Neural progenitor cell (in vitro differentiated cells): ENCODE measurements at places on chromosomes 7 and 10. TPM values are rescaled to one million over a fixed set of nuclear protein-coding genes. Genes with fewer than 3 reads are reported as not detected.

PNLIP gene
- total RNA-seq = not detected in 2 replicates

AZGP1 gene
- total RNA-seq = not detected in 2 replicates

DNA sequence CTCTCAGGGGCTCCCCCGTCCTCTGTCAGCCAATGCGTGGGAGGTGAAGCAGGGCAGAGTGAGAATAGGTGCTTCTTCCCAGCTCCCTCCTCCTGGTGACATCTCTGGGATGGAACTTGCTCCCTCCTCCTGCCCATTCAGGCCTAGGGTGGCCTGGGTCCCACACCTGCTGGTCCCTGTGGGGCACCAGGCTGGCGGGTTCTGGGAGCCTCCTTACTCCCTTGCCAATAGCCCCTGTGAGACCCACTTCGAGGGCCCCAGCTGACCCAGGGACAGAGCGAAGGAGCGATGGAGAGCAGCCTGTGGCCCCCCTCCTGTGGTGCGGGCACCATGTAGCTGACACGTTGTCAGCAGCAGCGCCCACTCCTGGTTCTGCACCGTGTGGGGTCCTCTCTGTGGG, 512.6 kb downstream of the GLRX3 start:
- H3K4me1 ChIP-seq = no peaks in the 10 kb centered on the region
- no peak overlapping the region for H3K4me3 ChIP-seq
- no peak for DNase-seq
- no peak overlapping the region for H3K27ac ChIP-seq

DNA sequence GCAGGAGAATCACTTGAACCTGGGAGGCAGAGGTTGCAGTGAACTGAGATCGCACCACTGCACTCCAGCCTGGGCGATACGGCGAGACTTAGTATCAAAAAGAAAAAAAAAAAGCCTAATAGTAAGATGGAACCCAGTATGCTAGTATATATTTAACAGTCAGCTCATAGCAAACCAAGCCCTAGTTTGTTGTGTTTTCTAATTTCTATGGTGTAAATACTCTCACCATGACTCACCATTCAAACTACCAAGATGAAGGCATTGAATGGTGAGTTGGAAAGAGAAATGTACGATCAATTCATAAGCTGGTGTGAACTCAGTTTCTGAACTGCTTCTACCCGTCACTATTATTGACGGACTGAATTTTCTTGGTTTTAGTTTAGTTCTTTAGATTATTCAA, 173.7 kb upstream of the KAT6B start:
- H3K36me3 ChIP-seq = no peaks in the 10 kb centered on the region
- H3K4me3 ChIP-seq = no peak overlapping the region
- DNase-seq = no peak
- H3K4me1 ChIP-seq = no peaks in the 10 kb centered on the region

DNA sequence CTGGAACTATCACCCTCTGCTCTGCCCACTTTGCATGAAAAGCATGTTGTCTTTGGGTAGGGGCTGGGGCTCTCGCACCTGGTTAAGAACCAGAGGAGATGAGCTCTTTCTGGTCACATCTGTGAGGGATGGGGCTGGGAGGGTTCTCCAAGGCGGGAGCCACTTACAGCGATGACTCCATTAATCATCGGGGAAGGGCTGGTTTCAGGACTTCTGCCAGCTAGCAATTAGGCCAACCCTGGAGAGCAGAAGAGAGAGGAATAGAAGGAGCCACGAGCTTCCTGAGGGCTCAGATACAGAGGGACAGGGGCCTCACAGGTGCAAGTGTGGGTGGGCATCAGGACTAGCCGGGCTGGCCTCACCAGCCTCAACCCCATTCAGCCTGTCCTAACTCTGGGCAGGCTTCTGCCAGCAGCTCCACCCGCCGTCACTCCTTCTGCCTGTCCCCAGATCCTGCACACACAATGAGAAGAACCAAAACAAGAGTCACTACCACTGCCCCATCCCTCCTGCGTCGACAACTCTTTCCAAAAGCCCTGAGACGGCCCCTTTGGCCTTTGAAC, 8.4 kb downstream of the AQP1 start:
- H3K36me3 ChIP-seq = no peaks in the 10 kb centered on the region
- H3K27ac ChIP-seq = no peak overlapping the region
- no peaks in the 10 kb centered on the region for H3K27me3 ChIP-seq
- H3K4me1 ChIP-seq = peaks cover 18% of the 10 kb centered on the region

- peaks cover 28% of the 10 kb centered on the region for H3K36me3 ChIP-seq
- no peak overlapping the region for H3K4me3 ChIP-seq
- peaks cover 4% of the 10 kb centered on the region for H3K4me1 ChIP-seq
These were observed 51.1 kb upstream of the TSPAN13 start for GRCh38 chr7:16702441-16702840.

DNA sequence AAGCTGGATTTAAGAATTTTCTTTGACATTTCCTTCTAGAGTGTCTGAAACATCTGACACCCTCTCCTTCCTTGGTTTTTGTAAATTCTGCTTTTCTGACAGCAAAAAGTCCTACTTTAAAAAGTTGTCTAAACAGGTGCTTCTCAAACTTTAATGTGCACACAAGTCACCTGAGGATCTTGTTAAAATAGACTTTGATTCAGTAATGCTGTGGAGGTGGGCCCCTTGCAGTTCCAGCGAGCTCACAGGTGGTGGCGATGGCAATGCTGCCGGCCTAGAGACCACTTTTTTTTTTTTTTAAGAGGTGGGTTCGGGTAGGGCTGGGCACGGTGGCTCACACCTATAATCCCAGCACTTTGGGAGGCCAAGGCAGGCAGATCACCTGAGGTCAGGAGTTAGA, 77.1 kb downstream of the ABCC2 start:
- H3K27ac ChIP-seq = no peak overlapping the region
- H3K4me3 ChIP-seq = no peak overlapping the region
- H3K27me3 ChIP-seq = no peaks in the 10 kb centered on the region
- peak; percentile 56 for DNase-seq

DNA sequence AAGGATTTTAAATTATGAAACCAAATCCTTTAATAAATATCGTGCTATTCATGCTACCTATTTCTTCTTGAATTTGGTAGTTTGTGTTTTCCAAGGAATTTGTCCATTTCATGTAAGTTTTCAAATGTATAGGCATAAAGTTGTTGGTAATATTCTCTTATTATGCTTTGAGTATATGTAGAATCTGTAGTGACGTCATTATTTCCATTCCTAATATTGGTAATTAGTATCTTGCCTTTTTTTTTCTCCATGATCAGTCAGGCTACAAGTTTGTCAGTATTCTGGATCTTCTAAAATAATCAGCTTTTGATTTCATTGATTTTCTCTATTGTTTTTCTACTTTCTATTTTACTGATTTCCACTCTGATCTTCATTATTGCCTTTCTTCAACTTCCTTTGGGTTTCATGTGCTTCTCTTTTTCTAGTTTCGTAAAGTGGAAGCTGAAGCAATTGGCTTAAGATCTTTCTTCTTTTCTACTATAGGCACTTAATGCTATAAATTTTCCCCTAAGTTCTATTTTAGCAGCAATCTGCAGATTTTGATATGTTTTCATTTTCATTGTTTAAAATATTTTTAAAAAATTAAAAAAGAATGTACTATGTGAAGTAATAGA, 156.5 kb upstream of the HDAC9 start:
- no peak for DNase-seq
- no peak overlapping the region for H3K27ac ChIP-seq
- H3K4me1 ChIP-seq = no peaks in the 10 kb centered on the region
- no peaks in the 10 kb centered on the region for H3K36me3 ChIP-seq
- H3K27me3 ChIP-seq = no peaks in the 10 kb centered on the region
- H3K4me3 ChIP-seq = no peak overlapping the region

GRCh38 chr10:45407542-45407941, 33.5 kb downstream of the ALOX5 start:
- H3K36me3 ChIP-seq = no peaks in the 10 kb centered on the region
- no peak for DNase-seq
- H3K27ac ChIP-seq = no peak overlapping the region
- H3K4me3 ChIP-seq = no peak overlapping the region
- no peaks in the 10 kb centered on the region for H3K4me1 ChIP-seq
- H3K27me3 ChIP-seq = no peaks in the 10 kb centered on the region

ADRB1 gene
- 0.09 TPM in 1 of 2 replicates, not detected in the other for total RNA-seq

DNA sequence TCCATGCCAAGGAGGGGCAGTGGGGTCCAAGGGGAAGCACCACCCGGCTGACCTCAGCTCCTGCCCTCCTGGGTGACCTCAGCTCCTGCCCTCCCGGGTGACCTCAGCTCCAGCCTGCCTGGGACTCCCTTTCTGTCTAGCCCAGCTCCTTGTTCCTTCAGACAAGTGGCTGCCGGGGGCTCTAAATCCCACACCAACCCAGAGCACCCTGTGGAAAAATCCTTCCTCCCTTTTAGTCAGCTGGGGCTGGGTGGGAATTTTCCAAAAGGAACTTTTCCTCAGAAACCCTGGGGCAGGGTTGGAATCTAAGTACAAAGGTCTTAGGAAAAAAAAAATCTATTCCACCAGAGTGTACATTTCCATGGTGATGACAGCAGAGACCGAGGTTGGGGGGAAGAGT, 36.3 kb downstream of the AKR1B1 start:
- no peaks in the 10 kb centered on the region for H3K36me3 ChIP-seq
- no peaks in the 10 kb centered on the region for H3K27me3 ChIP-seq

DNA sequence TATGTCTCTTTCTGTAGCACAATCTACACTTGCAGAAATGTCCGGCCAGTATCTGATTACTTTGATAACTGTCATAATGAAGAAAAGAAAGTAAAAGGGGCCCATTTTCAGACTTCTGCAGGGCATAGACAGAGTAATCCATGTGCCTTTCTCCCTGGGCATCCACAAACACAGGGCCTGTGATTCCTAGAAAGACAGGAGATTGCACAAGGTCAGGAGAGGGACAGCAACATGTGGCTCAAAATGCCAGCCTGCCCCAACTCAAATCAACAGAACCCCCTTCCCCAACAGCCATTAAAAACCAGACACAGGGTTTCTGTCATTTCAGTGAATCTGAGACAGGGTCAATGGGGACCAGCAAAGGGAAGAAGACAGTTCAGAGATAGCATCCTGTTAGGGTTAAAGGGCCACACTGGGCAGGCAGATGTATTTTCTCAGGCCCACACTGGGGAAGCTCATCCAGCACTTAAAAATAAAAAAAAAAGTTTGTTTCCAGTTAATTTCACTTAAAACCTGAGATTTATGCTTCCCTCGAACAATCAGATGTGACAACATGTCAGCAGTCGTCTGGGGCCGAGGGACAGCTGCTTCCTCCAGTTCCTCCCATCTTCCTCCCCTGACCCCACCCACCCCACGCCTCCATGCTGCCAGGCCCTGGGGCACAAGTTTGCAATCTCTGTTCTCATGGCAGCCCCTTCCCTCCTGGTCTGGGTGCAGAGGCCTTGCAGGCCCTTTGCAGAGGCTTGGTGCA, 30.7 kb upstream of the ACSL5 start:
- H3K4me1 ChIP-seq = peaks cover 11% of the 10 kb centered on the region
- no peak overlapping the region for H3K4me3 ChIP-seq

MEOX2 gene
- 0.25 TPM in 1 of 2 replicates, not detected in the other for total RNA-seq

DNA sequence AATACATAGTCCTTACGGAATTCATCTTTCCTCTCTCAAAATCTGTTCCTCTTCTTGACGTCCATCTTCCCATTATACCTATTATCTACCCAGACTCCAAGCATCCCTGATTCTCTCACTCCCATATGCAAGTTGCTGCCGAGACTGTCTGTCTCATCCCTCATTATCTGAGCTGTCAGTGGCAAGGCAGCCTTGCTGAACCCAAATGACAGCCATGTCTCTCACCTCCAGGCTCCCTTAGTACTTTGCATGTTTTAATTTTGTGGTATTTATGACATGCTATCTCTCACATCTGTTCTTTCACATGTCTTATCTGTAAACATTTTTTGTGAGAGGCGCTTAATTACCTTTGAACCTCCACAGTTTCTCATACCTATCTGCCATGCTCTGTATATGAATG, 54.4 kb upstream of the IFRD1 start:
- no peaks in the 10 kb centered on the region for H3K4me1 ChIP-seq
- H3K4me3 ChIP-seq = no peak overlapping the region
- no peaks in the 10 kb centered on the region for H3K36me3 ChIP-seq
- no peak for DNase-seq
- no peaks in the 10 kb centered on the region for H3K27me3 ChIP-seq
- H3K27ac ChIP-seq = no peak overlapping the region

SUMF2 gene
- 76.1 and 109 TPM in 2 replicates for total RNA-seq

GRCh38 chr7:37281368-37282092, 167.1 kb downstream of the ELMO1 start:
- peaks cover 7% of the 10 kb centered on the region for H3K4me1 ChIP-seq
- no peaks in the 10 kb centered on the region for H3K36me3 ChIP-seq
- H3K27me3 ChIP-seq = no peaks in the 10 kb centered on the region
- H3K27ac ChIP-seq = no peak overlapping the region
- H3K4me3 ChIP-seq = no peak overlapping the region
- no peak for DNase-seq

DNA sequence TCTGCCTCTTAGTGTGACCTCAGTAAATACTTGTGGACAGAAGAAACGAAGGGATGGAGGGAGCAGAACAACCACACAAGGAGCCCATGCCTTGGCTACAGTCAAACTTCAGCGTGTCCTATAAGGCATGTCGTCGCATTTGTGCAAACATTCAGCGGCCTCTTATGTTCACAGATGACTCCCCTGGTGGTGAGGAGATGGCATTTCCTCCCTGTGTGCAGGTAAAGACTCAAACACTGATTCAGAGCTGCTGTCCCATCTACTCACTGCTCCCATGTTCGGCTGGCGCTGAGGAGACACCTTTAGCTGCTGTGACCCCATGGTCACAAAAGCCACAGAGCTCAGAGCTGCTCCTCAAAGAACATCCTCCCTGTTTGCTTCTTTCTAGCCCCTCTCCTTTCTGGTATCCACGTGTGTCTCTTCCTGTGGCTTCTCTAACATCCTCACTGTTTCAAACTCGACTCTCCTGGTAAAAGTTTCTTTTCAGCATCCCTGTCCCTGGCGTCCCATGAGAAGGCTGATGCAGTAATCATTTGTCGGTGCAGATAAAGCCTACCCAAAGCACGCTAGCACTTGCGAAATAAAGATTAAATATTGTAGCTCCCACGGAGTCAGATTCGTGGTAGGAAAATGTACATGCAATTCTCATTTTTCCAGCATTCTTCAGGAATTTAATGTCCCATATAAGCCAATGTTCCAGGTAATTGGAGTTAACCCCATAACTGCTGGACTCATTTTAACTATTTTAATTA, 124.9 kb upstream of the NEBL start:
- no peak overlapping the region for H3K27ac ChIP-seq
- H3K27me3 ChIP-seq = no peaks in the 10 kb centered on the region
- H3K36me3 ChIP-seq = no peaks in the 10 kb centered on the region
- peaks cover 10% of the 10 kb centered on the region for H3K4me1 ChIP-seq

NRCAM gene
- total RNA-seq = 37.2 and 104 TPM in 2 replicates

SEMA3E gene
- 2.0 and 5.5 TPM in 2 replicates for total RNA-seq

- H3K27me3 ChIP-seq = no peaks in the 10 kb centered on the region
- H3K4me3 ChIP-seq = no peak overlapping the region
- H3K4me1 ChIP-seq = peaks cover 34% of the 10 kb centered on the region
- no peaks in the 10 kb centered on the region for H3K36me3 ChIP-seq
- H3K27ac ChIP-seq = no peak overlapping the region
- no peak for DNase-seq
These were observed 54.5 kb downstream of the ELMO1 start for GRCh38 chr7:37394158-37394557.

- peaks cover 13% of the 10 kb centered on the region for H3K4me1 ChIP-seq
- H3K4me3 ChIP-seq = no peak overlapping the region
These were observed 1010.2 kb downstream of the DNAJB9 start for GRCh38 chr7:109579901-109580300.

GRCh38 chr7:157397036-157397720, 60.4 kb downstream of the DNAJB6 start:
- no peak for DNase-seq
- H3K27me3 ChIP-seq = no peaks in the 10 kb centered on the region
- H3K36me3 ChIP-seq = peaks cover 3% of the 10 kb centered on the region

COL17A1 gene
- 1.5 and 2.3 TPM in 2 replicates for total RNA-seq

PTPN20 gene
- not detected in 2 replicates for total RNA-seq
